ENCODE measurements at places on chromosomes 3 and 15. TPM values are rescaled to one million over a fixed set of nuclear protein-coding genes. Genes with fewer than 3 reads are reported as not detected.

The IGSF11 gene
- not detected for total RNA-seq

- no peak for DNase-seq
These were observed 10.0 kb downstream of the DUOX1 start for GRCh38 chr15:45139770-45140169.

The PRR20G gene
- not detected for total RNA-seq

The BFSP2 gene
- not detected for total RNA-seq

All from IMR-90 (cell line).